ENCODE measurements at places on chromosomes 6 and 20. TPM values are rescaled to one million over a fixed set of nuclear protein-coding genes. Genes with fewer than 3 reads are reported as not detected.

SRMS gene
- not detected for total RNA-seq

BACH2 gene
- total RNA-seq, result 55.6 TPM

VGLL2 gene
- not detected for total RNA-seq

CENPW gene
- 64.2 TPM for total RNA-seq

PRR18 gene
- 0.10 TPM for total RNA-seq

SPATS1 gene
- not detected for total RNA-seq

BTN1A1 gene
- 0.08 TPM for total RNA-seq

HRH3 gene
- total RNA-seq, result not detected

KCNG1 gene
- 4.3 TPM for total RNA-seq

SLC17A3 gene
- total RNA-seq, result not detected

HLA-DOA gene
- 3.6 TPM for total RNA-seq

HS3ST5 gene
- total RNA-seq, result not detected

MOXD1 gene
- total RNA-seq, result not detected

POU5F1 gene
- total RNA-seq, result 0.15 TPM

TMEM170B gene
- total RNA-seq, result 2.9 TPM

FKBP1C gene
- 1.4 TPM for total RNA-seq

CST7 gene
- total RNA-seq, result 170 TPM

IRF4 gene
- 662 TPM for total RNA-seq

SAMD3 gene
- total RNA-seq, result 4.6 TPM

BTBD3 gene
- 1.4 TPM for total RNA-seq
